ENCODE measurements at places on chromosomes 4 and X. TPM values are rescaled to one million over a fixed set of nuclear protein-coding genes. Genes with fewer than 3 reads are reported as not detected.

Gene FAM9C
- not detected for total RNA-seq

Gene CXCL10
- 0.07 TPM for total RNA-seq

Gene LEF1
- 0.11 TPM for total RNA-seq

Gene CT47A1
- not detected for total RNA-seq

Gene GAGE12J
- total RNA-seq: not detected

All from A549 treated with AZD2906 at 1 μM for 4 hours (cell line).